ENCODE measurements at places on chromosomes 6 and 20. TPM values are rescaled to one million over a fixed set of nuclear protein-coding genes. Genes with fewer than 3 reads are reported as not detected.

GRCh38 chr6:29845405-29846006, 17.9 kb downstream of the HLA-G start:
- no peak for DNase-seq

DNA sequence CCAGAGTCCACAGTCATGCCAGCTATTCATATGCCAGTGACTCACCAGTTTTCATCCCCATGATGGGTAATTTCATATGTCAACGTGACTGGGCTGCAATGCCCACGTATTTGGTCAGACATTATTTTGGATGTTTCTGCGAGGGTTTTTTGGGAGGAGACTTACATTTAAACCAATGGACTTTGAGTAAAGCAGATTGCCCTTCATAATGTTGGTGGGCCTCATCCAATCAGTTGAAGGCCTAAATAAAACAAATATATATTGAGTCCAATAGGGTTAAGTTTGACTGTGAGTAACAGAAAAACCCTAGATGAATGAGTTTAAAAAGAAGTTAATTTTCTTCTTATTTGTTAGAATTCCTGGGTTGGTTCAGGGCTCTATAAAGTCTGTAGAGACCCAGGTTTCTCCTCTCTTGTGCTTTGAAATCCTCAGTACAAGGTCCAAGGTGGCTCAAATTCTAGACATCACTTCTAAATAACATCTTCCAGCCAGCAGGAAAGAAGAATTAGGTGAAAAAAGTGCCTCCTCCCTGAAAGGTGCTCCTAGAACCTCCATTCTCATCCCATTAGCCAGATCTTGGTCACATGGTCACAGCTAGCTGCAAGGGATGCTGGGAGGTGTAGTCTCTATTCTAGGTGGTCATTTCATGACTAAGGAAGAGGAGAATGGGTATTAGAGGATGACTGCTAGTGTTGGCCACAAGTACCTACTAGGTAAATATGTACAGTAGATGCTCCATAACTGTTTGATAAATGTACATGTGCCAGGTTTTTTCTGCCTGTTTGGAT, 16.7 kb upstream of the NEDD9 start:
- DNase-seq: no peak

DNA sequence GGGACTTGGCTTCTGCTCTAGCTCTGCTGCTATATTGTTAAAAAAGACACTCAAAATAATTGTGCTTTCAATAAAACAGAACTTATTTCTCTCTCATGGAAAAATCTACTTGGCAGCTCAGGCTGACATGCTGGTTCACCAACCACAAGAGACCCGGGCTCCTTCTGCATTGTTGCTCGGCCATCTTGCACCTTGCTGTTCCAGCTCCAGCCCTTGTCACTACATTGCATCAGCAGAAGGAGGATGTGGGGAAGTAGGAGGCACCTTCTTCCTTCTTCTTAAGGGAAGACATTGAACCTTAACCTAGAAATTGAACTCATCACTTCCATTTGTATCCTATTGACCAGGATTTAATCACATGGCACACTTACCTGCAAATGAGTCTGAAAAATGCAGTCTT, 6.6 kb upstream of the C20orf202 start:
- DNase-seq: no peak

DNA sequence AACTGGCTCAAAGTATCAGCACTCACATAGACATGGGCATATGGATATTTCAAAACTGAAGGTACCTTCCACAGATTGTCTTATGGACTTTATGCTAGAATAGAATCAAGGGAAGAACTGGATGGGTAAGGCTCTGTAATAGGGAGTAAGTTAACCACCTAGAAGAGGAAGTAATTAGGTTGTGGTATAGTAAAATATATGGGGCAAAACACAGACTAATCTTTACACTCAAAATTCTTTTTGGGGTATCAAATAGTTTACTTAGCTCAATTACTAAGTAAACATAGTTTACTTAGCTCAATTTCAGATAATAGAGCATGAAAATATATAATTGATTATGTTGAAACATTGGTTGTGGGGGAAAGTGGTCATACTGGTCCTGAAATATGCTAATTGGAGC, 94.2 kb upstream of the ATXN1 start:
- no peak for DNase-seq

- DNase-seq: no peak
Observed at GRCh38 chr20:17513939-17514338, 17.2 kb downstream of the BFSP1 start.

DNA sequence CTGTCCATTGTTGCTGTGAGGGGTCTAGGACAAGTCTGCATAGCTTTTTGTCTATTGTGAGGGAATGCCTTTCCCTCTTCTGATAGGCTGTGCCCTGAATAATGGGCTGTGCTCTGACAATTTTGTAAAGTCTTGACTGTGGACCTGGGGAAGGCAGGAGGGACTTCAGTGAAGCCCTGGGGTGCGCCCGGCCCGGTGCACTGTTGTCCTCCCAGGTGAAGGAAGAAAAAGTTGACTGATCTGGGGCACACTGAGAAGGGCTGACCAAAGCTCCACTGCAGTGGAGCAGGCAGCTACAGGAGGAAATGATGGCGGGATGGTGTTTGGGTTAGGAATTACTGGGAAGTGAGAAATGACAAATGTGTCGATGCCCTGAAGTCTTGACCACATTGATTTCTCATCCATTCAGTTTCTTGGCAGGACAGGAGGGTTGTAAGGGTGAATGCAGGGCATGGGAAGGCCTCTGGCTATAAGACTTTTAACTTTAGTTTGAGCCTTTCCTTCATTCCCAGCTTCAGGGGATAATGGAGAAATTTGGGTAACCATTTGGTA, 224.0 kb upstream of the CST7 start:
- no peak for DNase-seq

DNA sequence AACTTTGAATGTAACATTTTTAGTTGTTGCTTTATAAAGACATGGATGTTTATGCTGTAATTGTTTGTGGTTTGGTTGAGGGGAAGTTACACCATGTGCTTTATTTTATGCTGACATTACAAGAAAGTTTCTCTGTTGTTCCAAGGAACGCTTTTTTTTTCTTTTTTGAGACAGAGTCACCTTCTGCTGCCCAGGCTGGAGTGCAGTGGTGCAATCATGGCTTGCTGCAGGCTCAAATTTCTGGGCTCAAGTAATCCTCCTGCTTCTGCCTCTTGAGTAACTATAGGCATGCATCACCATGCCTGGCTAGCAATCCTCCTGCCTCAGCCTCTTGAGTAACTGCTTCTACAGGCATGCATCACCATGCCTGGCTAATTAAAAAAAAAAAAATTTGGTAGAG, 21.0 kb upstream of the IFNGR1 start:
- DNase-seq: peak; percentile 86

DNA sequence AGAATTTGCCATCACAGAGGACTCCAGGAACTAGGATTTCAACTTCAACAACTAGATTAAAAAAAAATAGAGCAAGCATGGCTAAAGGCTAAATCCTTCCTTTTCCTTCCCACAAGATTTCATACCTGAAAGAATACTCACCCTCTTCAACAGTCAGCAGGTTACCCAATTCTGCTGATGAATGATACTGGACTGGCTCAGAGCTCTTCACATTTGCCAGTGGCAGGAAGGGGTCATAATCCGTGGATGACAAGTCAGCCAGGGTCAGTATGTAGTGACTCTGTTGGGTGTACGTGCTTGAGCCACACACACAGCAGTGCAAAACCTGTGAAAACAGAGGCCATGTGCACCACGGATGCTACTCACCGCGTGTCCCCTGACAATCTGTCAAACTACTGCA, 152.9 kb downstream of the INSM1 start:
- no peak for DNase-seq

- no peak for DNase-seq
Observed at GRCh38 chr6:34194772-34195171, 41.9 kb upstream of the HMGA1 start.

GRCh38 chr20:48525400-48525799, 302.4 kb downstream of the PREX1 start:
- DNase-seq: no peak

DNA sequence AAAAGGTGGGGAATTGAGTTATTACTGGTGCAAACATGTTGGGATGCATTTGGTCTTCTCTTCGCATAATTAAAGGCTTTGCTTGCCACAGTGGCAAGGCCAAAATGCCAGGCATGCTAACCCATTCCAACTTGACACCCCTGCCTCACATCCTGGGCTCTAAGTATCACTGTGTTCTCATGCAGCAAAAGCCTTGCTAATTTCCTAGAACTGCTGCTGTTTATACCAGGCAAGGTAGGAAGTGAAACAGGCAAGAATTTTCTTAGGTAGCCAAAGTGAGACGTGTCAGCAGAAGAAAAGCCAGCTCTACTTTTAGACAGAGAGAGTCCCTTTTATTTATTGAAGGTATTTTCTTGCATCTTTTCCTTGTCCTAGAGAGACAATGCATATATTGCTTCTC, 41.2 kb downstream of the LYRM2 start:
- no peak for DNase-seq

- DNase-seq: no peak
Observed at GRCh38 chr6:94065707-94066337, 646.5 kb upstream of the EPHA7 start.

- DNase-seq: peak; percentile 61
Observed at GRCh38 chr6:25922301-25922700, 8.2 kb downstream of the SLC17A2 start.

DNA sequence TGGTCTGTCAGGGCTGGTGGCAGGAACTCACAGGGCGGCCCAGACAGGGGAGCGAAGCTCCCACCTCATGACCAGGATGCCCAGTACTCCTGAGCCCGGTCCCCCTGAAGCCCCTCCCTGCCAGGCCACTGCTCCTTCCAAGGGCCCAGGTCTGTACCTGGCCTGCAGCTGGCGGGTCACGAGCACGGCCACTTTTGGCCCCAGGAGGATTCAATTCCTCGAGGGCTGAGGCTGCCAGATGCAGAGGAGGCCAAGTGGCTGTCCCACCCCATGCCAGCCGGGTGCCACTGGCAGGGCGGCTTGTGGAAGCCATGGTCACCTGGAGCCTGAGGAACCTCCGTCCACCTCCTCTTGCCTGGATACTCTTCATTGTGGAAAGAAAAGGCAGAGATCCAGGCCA, 17.4 kb downstream of the PMEPA1 start:
- DNase-seq: no peak

GRCh38 chr6:18034798-18035202, 47.4 kb upstream of the KIF13A start:
- no peak for DNase-seq

GRCh38 chr6:32194388-32194787, 1.9 kb upstream of the GPSM3 start:
- no peak for DNase-seq

GRCh38 chr6:45587229-45588060, 209.7 kb upstream of the SUPT3H start:
- no peak for DNase-seq

DNA sequence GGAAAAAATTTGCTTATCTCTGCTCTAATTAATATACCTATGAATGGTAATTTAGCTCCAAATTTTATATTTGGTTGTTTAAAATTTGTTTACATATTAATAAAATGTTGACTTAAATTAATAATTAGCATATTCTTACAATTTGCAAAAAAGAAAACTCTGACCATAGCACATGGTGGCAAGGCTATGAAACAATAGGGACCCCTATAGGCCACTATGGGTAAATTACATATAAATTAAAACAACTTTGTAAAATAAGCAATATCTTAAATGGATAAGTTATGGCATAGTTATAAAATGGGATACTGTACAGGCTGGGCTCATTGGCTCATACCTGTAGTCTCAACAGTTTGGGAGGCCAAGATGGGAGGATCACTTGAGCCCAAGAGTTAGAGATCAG, 76.0 kb downstream of the MKKS start:
- no peak for DNase-seq

DNA sequence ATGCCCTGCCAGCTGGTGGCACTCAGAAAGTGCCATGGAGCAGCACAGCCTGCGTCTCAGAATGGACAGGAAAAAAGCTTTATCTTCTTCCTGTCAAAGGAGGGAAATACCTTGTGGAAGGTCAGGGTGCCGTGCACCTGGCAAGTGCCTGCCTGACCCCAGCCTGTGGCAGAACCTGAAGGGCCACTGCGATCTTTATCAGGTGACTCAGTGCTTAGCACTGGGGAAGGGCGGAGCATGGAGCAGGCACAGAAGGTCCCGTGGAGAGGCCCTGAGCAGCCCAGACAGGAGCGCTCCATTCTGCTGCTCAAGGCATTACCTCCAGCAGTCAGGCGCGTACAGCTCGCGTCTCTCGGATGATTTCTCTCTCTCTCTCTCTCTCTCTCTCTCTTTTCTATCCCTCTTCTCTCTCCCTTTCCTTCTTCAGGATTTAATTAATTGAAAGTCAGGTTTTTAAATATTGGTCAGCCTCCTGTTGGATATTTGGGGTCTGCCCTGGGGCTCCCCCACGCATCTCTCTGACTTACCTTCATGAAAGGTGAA, 31.7 kb downstream of the FOXC1 start:
- DNase-seq: no peak

DNA sequence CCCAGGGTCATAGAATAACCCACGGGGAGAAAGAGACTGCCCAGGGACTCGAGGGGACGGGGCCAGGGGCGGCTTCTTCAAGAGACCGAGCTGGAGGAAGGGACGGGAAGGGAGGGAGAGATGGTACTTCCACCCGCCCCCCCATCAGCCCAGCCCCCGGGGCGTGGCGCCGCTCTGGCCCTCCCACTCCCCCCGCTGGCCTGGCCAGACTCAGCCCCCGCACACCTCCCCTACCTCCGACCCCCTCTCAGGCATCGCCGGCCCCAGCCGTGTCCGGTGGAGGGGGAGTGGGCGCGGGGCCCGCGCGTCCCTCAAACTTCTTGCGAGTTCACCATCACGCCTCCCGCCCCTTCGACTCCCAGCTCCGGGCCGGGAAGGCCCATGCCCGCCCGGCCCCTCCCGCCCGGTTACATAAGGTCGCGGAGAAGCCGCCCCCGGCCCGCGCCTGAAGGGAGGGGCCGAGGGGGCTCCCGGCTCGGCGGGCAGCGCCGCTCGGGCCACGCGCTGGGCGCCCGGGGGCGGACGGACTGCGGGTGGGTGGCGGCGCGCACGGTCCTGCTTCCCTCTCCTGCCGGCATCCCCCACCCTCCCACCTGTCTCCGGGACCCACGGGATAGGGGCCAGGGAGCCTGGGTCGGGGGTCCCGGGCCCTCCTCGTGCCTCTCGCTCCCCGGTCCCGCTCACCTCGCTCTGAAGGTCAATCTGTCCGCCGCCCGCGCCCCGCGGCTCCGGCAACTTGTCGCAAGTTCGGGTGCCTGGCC, 562 bp downstream of the TFEB start:
- DNase-seq: peak; percentile 76

- no peak for DNase-seq
Observed at GRCh38 chr6:109172101-109172746, 76.9 kb downstream of the CEP57L1 start.

- DNase-seq: no peak
Observed at GRCh38 chr6:143337201-143337949, 113.1 kb downstream of the ADAT2 start.

GRCh38 chr6:29564875-29565274, 5.3 kb upstream of the UBD start:
- no peak for DNase-seq

- no peak for DNase-seq
Observed at GRCh38 chr6:5230081-5230480, 30.7 kb downstream of the LYRM4 start.

- DNase-seq: no peak
Observed at GRCh38 chr6:170146640-170147039, 144.2 kb downstream of the DLL1 start.

Gene CFAP61
- 1.0 TPM for total RNA-seq

Gene MAN1A1
- 24.8 TPM for total RNA-seq

Gene AKIRIN2
- 29.4 TPM for total RNA-seq

Gene THBS2
- 16.2 TPM for total RNA-seq

Gene FOXQ1
- not detected for total RNA-seq

Gene PGC
- total RNA-seq: not detected

Gene DPPA5
- not detected for total RNA-seq

Gene B4GALT5
- 17.7 TPM for total RNA-seq

Gene ATG5
- 11.0 TPM for total RNA-seq

Gene CDH26
- total RNA-seq: 1.3 TPM

Gene GJA1
- 235 TPM for total RNA-seq

Gene TRIM40
- total RNA-seq: not detected

Gene ABCF1
- 41.3 TPM for total RNA-seq

Gene PPP1R3G
- total RNA-seq: 16.4 TPM

All from right atrium auricular region (tissue), 2 donors.